ENCODE measurements at places on chromosomes 6 and 20.

- no peak for DNase-seq
Observed at GRCh38 chr6:72464791-72465691, 156.8 kb upstream of the KCNQ5 start.

GRCh38 chr6:659716-660581 is 3.0 kb upstream of the HUS1B start:
- no peak for DNase-seq

DNA sequence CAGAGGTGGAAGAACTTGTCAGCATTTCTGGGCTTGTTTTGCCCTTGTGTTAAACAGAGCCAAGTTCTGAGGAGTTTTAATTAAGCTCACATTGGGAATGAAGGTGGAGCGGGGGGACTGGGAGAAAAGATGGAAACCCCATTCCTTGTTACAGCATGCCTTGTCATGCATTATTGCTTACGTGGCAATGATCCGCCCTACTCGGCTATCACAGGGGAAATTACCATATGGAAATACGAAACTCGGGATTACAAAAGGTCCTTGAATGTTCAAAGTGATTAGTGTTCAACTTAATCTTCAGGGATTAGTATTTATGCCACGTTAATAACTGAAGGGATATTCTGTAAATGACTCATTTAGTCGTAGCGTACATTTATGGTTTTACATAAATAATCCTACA is 86.4 kb downstream of the MAP3K7 start:
- DNase-seq = no peak

- DNase-seq = no peak
Observed at GRCh38 chr6:45411959-45412358, 34.2 kb upstream of the SUPT3H start.

- DNase-seq = no peak
Observed at GRCh38 chr6:25192590-25193459, 86.3 kb upstream of the CARMIL1 start.

DNA sequence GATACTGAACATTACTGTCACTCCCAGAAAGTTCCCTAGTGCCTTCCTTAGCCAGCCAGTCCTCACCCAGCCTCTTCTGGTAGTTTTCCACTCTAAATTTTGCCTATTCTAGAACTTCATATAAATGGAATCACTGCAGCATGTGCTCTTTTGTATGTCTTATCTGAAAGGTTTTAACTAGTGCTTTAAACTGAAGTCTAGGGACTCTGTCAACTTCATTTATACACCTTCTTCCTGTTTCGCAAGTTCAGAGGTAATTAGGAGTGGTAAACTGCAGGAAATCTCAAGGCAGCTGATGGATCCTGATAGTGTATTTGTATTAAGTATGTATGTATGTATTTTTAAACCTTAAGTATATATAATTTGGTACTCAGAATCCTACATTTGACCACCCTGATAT is 94.3 kb downstream of the TCP11 start:
- no peak for DNase-seq

GRCh38 chr6:155418017-155418761 is 37.5 kb downstream of the NOX3 start:
- DNase-seq = peak; percentile 29

DNA sequence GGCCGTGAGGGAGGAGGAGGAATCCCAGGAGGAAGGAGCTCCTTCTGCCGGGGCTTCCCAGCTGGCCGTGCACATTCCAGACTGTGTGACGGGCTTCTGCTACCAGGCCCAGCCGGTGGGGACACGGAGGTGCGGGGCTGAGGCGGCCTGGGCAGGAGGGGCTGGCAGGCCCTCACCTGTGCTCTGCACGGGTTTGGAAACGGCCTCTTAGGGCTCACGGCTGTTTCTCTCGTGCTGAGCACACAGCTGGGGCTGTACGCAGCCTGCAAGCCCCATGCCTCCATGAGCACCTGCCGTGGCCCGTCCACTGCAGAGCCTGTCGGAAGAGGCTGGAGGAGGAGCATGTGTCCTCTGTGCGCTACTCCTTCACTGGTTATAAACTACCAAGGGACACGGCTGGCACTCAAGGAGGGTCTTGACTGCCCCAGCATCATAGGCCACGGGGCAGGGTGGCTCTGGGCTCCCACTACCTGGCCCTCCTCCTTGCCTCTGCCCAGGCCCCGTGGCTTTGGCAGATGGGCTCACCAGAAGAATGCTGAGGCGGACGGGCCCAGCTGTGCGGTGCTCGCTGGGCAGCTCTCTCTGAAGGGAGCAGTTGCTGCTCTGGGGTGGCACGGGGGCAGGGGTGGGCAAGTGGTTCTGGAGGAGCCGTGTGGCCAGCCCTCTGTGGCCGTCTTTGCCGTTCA is 15.8 kb downstream of the NPEPL1 start:
- DNase-seq = no peak

- no peak for DNase-seq
Observed at GRCh38 chr20:2132461-2132901, 30.9 kb downstream of the STK35 start.

DNA sequence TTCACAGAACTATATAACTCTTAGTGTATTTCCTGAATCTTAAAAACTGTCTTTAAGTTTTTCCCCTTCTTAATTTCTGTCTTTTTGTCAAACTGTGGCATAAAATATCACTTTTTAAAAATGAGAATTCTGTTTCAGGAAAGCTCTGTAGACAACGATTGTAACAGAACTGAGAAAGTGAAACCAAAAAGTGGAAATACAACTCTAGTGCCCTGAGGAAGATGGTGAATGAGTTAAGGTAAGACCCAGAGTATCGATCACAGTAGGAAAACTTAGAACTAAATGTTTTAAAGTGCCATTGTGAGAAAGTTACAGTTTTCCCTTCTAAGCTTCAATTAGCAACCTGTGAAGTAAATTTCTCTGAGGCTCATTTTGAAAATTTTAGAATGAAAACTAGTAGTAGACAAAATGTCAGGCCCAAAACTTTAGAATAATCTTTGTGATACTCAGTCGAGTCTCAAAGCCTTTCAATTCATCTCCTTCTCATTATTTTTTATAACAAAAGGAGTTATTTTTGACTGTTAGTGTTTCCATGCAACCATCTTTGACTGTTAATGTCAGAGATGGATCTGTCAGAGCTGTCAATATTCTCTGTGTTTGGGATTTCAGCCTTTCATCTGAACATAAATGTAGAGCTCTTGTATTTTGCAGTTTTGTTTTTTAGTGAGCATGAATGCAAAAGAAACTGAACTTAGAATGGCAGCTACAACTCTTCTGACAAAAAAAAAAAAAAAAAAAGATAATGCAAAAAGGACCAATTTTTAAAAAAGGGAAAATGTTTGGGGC is 19.0 kb upstream of the TRDN start:
- no peak for DNase-seq

DNA sequence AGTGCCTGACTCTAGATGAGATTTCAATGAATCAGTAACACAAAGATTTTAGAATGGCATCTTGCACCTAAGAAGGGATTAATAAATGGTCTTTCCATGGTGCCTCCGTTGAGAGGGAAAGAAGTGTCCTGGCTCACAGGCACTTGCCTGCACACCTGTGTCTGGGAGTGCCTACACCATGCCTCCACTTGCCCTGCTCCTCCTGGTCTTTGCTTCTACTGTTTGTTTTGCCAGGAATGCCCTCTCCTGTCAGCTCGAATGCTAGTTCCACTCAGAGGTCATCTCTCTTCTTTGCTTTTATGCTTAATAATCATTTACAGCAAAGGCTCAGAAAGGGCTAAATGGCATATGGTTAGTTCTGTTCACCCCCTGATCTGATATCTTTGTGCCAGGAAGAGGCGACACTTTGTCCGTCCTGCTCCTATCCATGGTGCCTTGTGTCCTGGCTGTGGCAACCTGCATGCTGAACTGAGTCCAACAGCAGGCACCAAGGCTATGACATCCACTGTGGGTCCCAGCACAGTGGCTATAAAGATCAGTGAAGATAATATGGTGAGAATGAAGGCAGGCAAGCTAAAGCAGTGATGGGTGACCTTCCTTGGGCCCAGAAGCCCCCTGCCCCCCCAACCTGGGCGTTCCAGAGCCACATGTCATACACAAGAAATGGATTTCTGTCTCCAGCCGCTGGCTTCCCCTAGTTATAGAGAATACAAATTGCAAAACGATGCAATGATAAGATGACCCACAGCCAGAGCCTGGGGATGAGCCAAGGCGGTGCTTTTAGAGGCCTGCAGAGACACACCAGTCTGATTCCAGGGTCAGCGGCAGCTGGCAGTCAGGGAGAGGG is 1.4 kb downstream of the C6orf132 start:
- DNase-seq = no peak

DNA sequence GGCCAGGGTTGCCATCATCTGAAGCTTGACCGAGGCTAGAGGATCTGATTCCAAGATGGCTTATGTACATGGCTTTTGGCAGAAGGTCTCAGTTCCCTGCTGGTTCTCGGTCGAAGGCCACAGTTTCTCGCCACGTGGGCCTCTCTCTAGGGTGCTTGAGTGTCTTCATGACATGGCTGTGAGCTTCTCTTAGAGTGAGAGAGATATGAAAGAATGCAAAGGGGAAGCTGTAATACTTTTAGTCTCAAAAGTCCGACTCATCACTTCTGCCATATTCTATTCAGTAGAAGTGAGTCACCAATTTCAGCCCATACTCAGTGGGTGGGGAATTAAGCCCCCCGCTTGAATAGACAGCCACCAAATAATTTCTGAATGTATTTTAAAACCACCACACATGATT is 94.2 kb downstream of the UTRN start:
- peak; percentile 4 for DNase-seq

DNA sequence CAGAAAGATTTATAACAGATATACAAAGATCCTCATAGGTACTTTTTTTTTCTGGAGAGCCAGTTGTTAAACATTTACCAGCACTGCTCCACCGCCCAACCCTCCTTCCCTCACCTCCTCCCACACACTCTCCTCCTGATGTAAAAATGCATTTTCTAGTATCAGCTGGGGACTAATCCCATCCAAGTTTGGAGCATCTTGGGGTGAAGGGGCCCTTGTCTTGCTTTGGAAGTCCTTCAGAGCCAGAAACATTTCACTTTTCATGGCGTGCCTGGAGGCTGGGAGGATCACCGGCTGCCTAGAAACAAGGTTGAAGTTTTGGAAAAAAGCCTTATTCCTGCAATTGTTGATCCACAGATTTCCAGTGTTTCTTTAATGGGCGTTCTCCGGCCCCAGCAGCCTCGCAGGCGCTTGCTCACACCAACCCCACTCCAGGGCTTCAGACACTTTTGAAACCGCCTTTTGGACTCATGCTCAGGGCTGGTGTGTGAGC is 165.1 kb upstream of the AFDN start:
- DNase-seq = no peak

DNA sequence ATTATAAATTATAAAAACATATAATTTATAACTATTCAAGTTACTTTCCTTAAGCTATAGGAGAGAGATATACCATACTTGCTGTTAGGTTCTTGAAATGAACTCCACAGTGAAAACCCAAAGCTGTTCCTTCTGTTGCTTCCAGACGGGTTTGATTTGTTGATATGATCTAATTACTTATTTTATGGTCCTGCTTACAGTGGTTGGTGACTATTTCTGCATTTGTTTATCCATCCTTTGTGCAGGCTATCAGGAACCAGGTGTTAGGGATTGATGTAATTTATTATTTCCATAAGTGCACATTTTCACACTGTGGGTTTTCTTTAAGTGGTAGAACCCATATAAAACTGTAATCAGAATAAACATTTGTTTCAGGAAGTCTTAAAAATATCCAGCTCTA is 167.1 kb downstream of the KIF6 start:
- no peak for DNase-seq

DNA sequence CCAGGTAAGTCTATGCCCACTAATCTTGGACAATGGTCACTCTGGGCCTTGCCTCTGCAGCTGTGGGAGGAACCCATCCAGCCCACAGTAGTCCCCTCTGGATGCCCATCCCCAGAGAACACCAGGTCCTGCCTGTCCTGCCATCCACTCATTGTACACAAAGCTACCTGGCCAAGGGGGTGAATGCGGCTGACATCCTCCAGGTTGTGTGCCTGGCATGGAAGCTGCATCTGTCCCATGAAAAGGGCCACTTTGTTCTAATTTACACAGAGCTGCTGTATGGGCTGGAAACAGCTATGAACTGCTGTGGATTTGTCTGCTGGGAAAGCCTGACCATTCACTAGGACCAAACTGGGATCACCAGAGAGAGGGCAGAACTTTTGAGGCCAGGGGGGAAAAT is 324.8 kb downstream of the LRFN2 start:
- no peak for DNase-seq

Data from HL-60 (cell line).